ENCODE measurements at places on chromosomes 12 and 14.

GRCh38 chr12:48990552-48990951 is 8.6 kb downstream of the DDN start:
- H3K27ac ChIP-seq = no peak overlapping the region
- H3K36me3 ChIP-seq = no peaks in the 10 kb centered on the region
- peaks cover 7% of the 10 kb centered on the region for H3K4me1 ChIP-seq

DNA sequence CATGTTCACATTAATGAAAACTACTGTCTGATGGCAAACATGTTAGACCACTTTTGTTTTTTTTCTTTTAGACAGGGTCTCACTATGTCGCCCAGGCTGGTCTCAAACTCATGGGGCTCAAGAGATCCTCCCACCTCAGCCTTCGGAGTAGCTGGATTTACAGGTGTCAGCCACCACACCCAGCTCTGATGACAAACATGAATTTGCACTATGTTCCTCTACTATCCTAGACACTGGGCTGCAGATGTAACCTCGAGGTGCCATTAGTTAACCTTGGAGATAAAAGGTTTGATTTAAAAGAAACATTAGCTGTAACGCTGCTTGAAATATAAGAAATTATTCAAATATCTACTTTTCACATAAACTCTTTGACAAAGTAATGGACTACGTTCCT is 8.1 kb downstream of the VPS37B start:
- H3K36me3 ChIP-seq = peaks cover 6% of the 10 kb centered on the region
- H3K4me1 ChIP-seq = peaks cover 82% of the 10 kb centered on the region
- peaks cover 7% of the 10 kb centered on the region for H3K27me3 ChIP-seq

- no peak overlapping the region for H3K4me3 ChIP-seq
- DNase-seq = no peak
- peaks cover 3% of the 10 kb centered on the region for H3K27me3 ChIP-seq
- no peak overlapping the region for H3K27ac ChIP-seq
Observed at GRCh38 chr12:39224971-39225370, 217.9 kb downstream of the KIF21A start.

DNA sequence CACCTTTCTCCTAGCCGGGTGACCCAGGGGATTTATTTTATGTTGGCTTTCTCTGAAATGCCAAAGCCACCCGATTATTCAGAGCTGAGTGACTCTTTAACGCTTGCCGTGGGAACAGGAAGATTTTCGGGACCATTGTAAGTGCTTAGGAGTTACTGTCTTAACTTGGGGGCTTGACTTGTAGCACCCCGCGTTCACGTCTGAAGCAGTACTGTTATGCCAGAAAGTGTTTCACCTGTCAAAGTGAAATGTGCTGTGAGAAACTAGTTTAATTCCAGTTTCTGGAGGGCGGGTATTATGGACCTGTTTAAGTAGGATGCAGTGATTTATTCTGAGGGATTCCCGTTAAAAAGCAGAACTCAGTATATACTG is 218 bp downstream of the LYSET start:
- H3K27me3 ChIP-seq = no peaks in the 10 kb centered on the region
- peaks cover 14% of the 10 kb centered on the region for H3K36me3 ChIP-seq
- peaks cover 42% of the 10 kb centered on the region for H3K4me1 ChIP-seq
- peak overlapping the region; percentile 88 for H3K4me3 ChIP-seq
- DNase-seq = no peak

- no peak overlapping the region for H3K4me3 ChIP-seq
- DNase-seq = no peak
- H3K27ac ChIP-seq = no peak overlapping the region
- H3K27me3 ChIP-seq = no peaks in the 10 kb centered on the region
Observed at GRCh38 chr14:31286456-31287293, 79.1 kb upstream of the HECTD1 start.

DNA sequence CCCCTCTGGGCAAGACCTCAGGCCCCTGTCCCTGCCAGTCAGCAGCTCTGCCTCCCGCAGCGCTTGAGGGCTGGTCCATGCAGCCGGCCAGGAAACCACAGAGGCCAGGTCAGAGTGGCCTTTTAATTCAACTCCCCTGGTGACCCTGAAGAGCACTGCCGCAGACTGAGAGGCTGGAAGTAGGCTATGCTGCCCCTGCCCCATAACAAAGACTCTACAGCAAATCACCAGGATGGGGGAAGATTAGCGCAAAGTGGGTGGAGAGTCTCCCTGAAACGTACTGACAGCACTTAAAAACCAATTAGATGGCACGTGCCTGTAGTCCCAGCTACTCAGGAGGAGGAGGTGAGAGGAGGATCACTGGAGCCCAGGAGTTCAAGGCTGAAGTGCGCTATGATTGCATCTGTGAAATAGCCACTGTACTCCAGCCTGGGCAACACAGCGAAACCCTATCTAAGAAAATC is 70.5 kb downstream of the ITPK1 start:
- H3K27me3 ChIP-seq = no peaks in the 10 kb centered on the region
- no peak for DNase-seq
- no peak overlapping the region for H3K4me3 ChIP-seq
- H3K4me1 ChIP-seq = peaks cover 16% of the 10 kb centered on the region
- no peaks in the 10 kb centered on the region for H3K36me3 ChIP-seq
- H3K27ac ChIP-seq = no peak overlapping the region

DNA sequence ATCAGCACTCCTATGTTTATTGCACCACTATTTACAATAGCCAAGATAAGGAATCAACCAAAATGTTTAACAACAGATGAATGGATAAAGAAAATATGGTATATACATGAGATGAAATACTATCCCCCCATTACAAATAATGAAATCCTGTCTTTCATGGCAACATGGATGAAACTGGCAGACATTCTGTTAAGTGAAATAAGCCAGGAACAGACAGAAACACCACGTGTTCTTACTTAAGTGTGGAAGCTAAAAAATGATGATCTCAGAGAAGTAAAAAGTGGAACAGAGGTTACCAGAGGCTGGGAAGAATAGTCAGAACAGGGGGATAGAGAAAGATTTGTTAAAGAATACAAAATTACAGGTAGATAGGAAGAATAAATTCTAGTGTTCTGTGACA is 113.7 kb upstream of the MDM1 start:
- H3K27me3 ChIP-seq = no peaks in the 10 kb centered on the region
- no peak for DNase-seq
- no peak overlapping the region for H3K4me3 ChIP-seq
- H3K4me1 ChIP-seq = peaks cover 58% of the 10 kb centered on the region

- no peak overlapping the region for H3K4me3 ChIP-seq
- no peak for DNase-seq
- no peaks in the 10 kb centered on the region for H3K27me3 ChIP-seq
Observed at GRCh38 chr14:37318938-37319337, 121.2 kb downstream of the MIPOL1 start.

GRCh38 chr12:52522346-52523011 is 2.3 kb upstream of the KRT5 start:
- H3K4me1 ChIP-seq = no peaks in the 10 kb centered on the region
- no peak overlapping the region for H3K4me3 ChIP-seq
- DNase-seq = no peak
- no peak overlapping the region for H3K27ac ChIP-seq

DNA sequence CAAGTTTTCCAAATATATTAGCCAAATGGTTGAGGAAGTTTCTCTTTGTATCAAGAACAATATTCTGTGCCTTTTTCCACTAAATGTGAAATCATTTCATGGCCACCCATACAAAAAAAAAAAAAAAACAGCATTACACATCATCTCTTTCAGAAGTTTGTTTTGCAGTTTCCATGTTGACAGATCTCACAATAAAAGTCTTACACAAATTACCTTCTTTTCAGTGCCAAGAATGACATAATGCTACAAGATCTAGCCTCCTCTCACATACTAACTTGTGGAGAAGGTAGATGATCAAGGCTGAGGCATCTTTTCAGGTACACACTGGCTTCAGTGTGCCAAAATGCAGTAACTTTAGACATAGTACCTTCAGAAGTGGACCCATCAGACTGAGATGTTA is 35.3 kb downstream of the PRKD1 start:
- no peak overlapping the region for H3K27ac ChIP-seq
- no peak for DNase-seq
- no peak overlapping the region for H3K4me3 ChIP-seq
- no peaks in the 10 kb centered on the region for H3K4me1 ChIP-seq
- no peaks in the 10 kb centered on the region for H3K27me3 ChIP-seq

All from activated naive CD4-positive, alpha-beta T cell treated with anti-CD3 and anti-CD28 coated beads for 36 hours (primary cell).